ENCODE measurements at places on chromosomes 11 and 22. TPM values are rescaled to one million over a fixed set of nuclear protein-coding genes. Genes with fewer than 3 reads are reported as not detected.

The SLC22A8 gene
- total RNA-seq: not detected

The OR2AG2 gene
- 0.10 TPM for total RNA-seq

The OR11H1 gene
- not detected for total RNA-seq

The MMP13 gene
- total RNA-seq: not detected

The SLC6A5 gene
- not detected for total RNA-seq

The EIF3D gene
- 191 TPM for total RNA-seq

The KDM4E gene
- total RNA-seq: not detected

The SPI1 gene
- 7.5 TPM for total RNA-seq

The CRYBA4 gene
- total RNA-seq: not detected

The DRD2 gene
- 0.20 TPM for total RNA-seq

The GPHA2 gene
- total RNA-seq: not detected

The MRGPRX4 gene
- not detected for total RNA-seq

The OR8D4 gene
- total RNA-seq: 0.30 TPM

The SLCO2B1 gene
- total RNA-seq: 9.8 TPM

The HTR3A gene
- 0.99 TPM for total RNA-seq

The CABP4 gene
- 0.49 TPM for total RNA-seq
